Gastrocnemius medialis (tissue), 4 donors: ENCODE measurements at places on chromosomes 1 and 21.

DNA sequence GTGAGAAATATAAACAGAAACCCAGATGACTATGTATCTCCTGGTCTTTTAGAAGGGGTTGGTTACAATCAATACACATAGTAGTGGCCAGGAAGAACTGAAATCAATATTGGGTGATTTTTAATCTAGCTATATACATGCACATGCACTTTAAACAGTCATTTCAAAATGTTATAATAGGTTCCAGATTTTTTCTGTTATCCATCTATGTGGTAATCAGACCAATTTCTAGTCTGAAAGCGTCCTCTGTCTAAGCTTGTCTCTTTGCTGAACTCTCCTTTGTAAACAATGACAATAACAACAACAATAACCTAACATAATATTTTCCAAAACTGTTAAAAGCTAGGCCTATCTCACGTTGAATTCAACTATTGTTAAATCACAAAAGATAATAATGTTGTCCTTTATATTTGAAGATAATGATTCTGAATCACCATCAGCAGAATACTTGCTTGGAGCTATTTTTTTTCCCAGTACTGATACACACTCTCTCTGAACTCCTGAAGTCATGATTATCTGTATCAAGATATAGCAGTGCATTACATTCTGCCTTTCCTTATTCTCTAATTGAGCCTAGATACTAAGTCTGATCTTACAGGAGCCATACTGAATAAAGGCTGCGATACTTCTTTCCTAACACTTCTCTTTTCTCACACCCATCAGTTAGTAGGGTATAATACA, 496.8 kb upstream of the ZRANB2 start:
- DNase-seq = no peak

- DNase-seq = no peak
These were observed 666 bp downstream of the CSF3R start for GRCh38 chr1:36481771-36482723.

DNA sequence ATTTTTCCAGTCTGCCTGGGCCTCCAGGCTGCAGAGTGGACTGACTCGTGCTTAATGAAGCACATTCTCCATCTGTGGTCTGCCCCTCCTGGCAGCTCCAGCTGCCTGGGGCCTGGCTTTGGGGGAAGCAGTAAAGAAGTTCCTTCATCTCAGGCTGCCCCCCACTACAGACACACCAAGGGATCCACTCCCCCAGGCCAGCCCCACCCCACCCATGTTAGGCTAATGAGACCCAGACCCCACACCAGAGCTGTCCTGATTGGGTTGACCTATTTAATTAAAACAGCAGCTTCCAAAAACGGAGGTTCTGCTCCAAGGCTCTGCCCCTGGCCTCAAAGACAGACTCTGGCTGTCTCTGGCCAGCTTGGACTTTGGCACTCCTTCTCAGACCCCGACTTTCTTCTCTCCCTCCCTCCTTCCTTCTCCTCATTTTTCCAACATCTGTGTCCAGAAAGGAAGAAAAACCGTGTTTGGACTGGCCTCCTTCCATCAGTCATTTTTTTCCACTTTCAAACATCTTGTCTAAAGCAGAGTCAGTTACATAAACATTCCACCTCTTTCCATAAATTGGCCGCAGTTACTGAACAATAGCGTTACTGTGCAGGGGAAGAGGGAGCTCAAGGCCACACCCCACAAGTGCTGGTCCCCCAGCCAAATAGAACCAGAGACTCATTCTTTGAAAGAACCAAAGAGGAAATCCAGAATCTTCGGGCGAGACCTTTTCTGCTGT, 29.7 kb downstream of the SERTAD4 start:
- no peak for DNase-seq

- no peak for DNase-seq
These were observed 23.9 kb downstream of the GNAT2 start for GRCh38 chr1:109595531-109595930.

DNA sequence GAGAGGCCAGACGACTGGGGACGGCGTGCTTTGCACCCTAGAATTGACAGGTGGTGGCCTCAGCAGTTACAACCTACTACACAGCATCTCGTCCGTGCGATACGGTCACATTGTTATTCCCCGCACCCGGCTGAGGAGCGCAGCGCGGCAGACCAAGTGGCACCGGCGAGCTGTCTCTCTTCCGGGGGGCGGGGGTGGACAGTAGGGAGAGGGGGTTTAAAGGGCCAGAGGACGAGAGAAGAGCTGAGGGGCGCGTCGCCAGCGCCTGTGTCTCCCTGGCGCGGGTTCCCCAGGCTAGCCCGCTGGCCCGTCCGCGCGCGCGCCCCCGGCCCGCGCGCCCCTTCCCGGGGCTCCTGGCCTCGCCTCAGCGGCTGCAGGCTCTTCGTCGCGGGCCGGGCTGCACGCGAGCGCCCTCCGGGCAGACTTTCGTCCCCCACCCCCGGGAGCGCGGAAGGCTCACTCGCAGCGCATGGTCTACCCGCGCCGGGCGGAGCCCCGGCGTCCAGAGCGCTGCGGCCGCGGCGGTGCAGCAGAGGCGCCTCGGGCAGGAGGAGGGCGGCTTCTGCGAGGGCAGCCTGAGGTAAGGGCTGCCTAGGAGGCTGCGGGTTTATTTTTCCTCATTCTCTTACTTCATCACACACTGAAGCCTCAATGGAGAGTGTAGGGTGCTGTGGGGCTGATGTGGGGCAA, at the start of gene PDE4B:
PDE4B (plus strand) TSS at position 227 of the 690 bp plus-strand sequence.
- DNase-seq = no peak

- DNase-seq = peak; percentile 62
These were observed 10.2 kb downstream of the ATP1A2 start for GRCh38 chr1:160125746-160126145.

GRCh38 chr21:27423038-27423437, 456.1 kb upstream of the ADAMTS5 start:
- peak; percentile 69 for DNase-seq

GRCh38 chr1:208170252-208170651, 73.9 kb downstream of the PLXNA2 start:
- no peak for DNase-seq

DNA sequence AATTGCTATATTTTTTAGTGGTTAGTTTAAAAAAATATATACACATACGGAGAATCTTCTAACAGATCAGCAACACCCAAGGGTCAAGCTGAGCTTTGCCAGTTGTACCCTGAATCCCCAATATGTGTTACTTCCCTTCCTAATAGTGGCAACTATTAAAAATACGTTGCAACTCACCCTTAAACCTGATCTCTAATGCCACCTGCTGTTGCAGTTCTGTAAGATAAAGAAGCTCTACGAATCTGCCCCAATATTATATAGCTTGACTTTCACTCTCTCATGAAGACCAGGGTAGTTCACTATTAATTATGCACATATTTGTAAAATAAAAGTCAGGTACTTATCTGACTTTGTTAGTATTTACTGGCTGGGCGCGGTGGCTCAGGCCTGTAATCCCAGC, 58.4 kb downstream of the ASH1L start:
- no peak for DNase-seq

- DNase-seq = no peak
These were observed 85.2 kb upstream of the TMPRSS2 start for GRCh38 chr21:41593051-41593759.

DNA sequence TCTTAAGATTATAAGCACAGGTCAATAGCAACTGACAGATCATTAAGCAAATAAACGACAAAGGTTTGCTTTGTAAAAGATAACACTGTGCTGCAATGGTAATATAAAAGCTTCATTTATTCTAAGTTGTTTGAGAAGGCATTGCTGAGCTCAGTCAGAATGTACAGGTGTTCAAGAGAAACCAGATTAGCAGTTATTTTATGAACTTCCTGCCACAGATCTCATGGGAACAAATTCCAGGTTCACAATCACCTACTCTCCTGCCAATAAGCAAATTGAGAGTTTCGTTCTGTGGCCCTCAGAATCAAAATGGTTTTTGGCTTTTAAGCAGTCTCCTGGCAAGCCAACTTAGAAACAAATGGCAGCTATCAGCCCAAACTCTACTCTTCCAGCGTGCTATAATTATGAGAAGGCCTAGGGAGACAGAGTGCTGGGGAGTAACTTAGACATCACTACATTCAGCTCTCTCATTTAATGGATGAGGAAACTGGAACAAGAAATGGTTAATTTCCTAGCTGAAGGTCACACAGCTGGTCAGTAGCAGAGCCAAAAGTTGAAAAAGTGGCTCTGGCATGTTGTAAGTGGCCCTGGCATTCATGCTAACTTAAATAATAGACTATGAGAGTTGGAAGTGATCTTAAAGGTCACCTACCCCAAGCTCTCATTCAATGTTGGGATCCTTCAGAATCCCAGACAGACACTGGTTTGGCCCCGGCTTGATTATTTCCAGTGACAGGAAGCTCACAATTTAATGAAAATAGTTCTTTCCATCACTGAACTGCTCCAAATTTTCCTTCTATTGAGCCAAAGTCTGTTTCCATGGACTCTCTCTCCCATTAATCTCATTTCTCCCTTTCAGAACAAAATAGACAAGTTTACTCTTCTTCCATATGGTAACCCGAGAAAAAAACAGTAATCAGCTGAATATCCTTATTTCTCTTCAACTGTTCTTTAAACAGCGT, 82.6 kb upstream of the EDEM3 start:
- DNase-seq = no peak

- no peak for DNase-seq
These were observed 176.3 kb upstream of the VAMP3 start for GRCh38 chr1:7594714-7595295.

DNA sequence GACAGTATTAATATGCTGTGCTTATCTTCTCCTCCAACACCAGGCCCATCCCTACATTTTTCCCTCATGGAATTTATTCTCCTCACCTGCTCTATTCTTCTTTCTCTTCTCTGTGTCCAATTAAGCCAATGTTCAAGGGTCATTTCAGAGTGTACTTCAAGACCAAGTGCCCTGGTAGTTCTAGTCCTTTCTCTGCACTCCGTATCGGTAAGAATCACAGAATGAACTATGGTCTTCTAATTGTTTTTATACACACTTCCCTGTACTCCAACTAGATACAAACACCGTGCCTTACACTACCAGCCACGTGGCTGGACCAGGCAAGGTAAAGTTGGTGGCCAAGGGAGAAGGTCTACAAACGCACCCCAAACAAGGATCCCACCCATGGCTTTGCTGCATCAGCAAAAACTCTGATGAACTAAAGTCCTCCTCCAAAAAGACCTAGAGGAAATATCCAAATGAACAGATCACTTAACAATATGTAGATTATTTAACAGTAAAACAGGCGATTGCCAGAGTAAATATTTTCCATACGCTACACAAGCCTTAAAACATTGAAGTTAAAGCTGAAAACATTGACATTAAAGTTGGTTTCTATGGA, 40.1 kb upstream of the LPAR3 start:
- DNase-seq = no peak

- DNase-seq = no peak
These were observed 56.5 kb downstream of the RHOU start for GRCh38 chr1:228791791-228792190.

GRCh38 chr1:117335376-117336086, 31.7 kb upstream of the MAN1A2 start:
- no peak for DNase-seq

- no peak for DNase-seq
These were observed 55.3 kb downstream of the CDC7 start for GRCh38 chr1:91555821-91556531.

GRCh38 chr1:59499943-59500569, 203.2 kb downstream of the FGGY start:
- DNase-seq = no peak

DNA sequence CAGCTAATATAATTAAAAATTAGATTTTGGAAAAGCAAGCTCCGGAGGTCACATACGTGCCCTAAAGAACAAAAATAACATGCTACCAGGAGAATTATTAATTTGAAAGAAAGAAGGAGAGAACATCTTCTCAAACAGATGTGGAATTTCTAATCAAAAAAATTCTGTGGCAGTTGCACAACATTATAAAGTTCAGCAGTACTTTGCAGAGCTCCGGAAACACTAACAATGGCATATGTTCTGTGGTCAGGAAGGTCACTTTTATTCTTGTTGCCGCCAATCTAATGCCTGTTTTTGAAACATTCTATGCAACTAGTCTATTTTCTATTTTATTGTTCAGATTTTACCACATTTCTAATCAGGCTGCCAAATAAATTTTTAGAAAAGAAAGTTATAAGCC, 186.8 kb downstream of the SMYD3 start:
- DNase-seq = no peak

DNA sequence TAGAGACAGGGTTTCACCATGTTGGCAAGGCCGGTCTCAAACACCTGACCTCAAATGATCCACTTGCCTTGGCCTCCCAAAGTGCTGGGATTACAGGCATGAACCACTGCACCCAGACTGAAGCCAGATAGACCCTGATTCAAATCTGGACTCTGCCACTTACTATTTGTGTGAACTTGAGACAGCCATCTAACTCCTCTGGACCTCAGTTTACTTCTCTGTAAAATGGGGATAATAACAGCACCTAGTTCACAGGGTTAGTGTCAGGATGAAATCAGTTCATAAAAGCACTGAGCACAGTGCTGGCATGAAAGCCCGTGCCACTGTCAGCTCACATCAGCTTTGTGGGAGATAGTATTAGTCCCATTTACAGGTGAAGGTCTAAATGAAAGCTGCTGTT, 28.5 kb downstream of the RAB3B start:
- DNase-seq = no peak

DNA sequence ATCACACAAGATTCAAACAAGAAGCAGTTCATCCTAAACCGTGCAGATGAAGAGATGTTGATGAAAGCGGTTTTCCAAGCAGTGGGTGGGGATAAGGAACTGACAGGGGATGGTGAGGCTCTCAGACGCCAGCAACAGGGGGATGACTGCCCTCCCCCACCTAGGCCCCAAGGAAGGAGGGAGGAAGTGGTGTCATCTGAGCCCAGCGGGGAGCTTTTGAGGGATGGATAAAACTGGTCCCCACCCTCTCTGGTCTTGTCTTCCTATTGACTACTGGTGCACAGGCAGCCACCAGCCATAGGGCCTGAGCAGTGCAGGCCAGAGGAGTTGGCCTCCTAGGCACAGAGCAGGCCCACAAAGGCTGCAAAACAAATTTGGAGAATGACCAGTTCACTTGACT, 175.5 kb downstream of the HUNK start:
- no peak for DNase-seq

DNA sequence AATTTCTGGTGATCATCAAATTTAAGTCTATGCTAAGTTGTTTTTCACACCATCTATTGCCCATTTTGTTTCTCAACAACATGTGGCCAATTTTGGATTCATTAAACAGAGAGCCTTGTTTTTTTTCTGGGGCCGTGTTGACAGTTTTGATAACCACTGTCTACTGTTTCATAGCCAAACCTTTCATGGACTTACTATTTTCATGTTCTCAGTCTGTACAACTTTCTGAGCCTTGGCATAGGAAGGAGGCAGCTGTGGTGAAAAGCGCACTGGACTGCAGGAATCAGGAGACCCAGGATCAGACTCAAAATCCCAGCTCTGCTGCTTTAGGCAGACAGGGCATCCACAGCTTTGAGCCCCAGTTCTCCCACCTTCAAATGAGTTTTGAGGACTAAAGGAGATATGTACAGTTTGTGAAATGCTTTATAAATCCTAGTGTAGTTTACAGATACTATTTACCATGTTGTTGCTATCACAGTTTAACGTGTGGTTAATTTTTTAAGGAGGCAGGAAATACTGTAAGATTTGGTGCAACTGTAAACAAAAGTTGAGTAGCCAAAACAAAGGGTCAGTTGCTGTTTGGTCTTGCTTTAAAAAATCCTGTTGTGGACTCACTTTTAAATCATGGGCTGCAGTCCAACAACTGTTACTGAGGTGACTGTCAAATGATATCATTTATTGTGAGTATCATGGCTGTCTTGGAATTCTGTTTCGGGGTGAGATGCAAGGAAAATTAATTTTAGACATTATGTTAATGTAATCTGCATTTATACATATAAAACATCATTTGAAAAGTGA, 2.9 kb downstream of the MACO1 start:
- peak; percentile 25 for DNase-seq
